ENCODE measurements at places on chromosomes 11 and 22. TPM values are rescaled to one million over a fixed set of nuclear protein-coding genes. Genes with fewer than 3 reads are reported as not detected.

DNA sequence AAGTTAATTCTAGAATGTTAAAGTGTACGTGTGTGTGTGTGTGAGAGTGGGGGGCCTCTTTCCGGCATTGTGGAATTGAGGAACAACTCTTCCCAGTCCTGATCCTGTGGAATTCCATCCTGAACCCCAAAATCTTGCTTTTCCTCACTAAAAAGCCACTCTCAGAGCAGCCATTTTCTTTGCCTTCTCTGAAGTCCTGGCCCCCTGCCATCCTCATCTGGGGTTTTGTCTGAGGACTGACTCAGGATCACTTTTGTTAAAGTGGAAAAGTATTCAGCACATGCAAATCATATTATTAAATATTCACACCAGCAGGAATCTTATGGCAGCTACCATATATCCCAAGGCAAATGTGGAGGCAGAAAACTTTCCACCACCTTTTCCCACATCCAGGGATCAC lies 3.8 kb downstream of the SCN4B start:
- H3K27me3 ChIP-seq: peaks cover 33% of the 10 kb centered on the region
- no peaks in the 10 kb centered on the region for H3K4me1 ChIP-seq
- no peaks in the 10 kb centered on the region for H3K36me3 ChIP-seq
- H3K27ac ChIP-seq: no peak overlapping the region
- H3K4me3 ChIP-seq: no peak overlapping the region

Gene CSF2RB
- polyA plus RNA-seq: not detected

DNA sequence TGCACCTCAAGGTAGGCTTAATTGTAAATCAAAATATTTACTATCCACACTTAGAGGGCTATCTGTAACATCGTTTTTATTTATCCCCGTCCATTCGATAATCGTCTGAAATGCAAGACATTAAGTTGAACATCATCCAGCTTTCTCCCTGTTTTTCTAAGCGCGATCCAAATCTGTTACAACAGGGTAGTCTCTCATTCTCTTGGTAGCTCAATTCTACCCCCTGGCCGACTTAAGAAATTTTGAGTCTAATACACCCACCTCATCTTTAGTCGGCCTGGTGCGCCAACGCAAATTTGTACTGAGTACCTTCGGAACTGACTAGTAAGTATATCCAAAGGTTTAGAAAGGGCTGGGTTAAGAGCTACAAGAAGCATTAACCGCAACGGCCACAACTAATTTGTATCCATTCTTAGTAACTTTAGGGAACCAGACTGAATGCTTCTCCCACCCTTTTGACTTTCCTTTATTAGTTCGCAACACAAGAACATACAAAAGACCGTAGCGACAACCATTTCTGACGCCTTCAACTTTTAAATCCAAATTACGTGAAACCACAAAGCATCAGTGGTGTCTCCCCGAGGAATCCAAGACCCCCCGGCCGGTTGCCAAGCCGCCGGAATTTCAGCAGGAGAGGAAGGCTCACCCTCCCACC lies 1.0 kb upstream of the ZNF143 start:
- DNase-seq: peak; percentile 29
- peak overlapping the region; percentile 84 for H3K4me3 ChIP-seq
- H3K4me1 ChIP-seq: no peaks in the 10 kb centered on the region
- H3K27ac ChIP-seq: peak overlapping the region; percentile 98

DNA sequence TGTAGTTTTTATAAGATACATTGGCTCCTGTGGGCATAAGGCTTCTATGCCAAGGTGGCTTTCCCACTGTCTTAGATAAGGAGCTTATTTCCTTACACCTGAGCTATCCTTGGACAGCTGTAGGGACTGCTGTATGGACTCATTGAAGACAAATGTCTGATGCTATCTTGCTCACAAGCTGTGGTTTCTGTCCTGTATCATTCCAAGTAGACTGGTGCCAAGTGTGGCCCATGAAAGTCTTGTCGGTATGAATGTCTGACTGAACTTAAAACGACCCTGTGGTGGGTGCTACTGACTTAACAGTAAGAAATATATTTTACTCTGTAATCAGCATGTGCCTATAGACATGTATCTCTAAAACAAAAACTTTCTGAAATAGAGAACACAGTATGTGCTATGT lies 45.0 kb downstream of the LARGE2 start:
- peaks cover 48% of the 10 kb centered on the region for H3K36me3 ChIP-seq
- H3K27ac ChIP-seq: no peak overlapping the region
- DNase-seq: no peak
- H3K4me1 ChIP-seq: no peaks in the 10 kb centered on the region

DNA sequence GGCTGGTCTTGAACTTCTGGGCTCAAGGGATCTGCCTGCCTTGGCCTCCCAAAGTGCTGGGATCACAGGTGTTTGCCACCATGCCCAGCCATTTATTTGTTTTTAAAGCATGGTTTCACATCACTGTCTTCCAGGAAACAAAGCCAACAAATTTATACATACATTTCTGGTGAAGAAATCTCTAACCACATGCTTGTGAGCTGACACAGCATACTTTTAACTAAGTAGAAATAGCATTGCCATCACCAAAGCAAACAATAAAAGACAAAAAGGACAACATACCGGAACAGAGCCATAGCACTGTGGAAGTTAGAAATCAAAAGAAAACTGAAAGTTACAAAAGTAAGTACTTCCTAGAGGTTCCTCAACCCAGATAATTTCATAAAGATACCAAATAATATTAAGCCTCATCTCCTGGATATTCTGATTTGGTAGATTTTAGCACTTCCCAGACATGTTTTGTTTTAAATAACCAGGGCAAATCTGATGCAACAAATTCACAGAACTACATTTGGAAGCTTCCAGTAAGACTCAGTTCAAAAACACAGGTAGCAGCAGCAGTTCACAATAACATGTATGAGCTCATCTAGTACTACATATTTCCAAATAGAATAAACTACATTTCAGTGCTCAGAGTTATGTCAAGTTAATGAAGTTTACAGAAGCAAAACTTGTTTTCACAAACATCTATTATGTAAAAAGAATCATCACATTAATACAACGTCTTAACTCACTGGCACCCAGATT lies 70.6 kb downstream of the RRAS2 start:
- no peak overlapping the region for H3K4me3 ChIP-seq
- peaks cover 73% of the 10 kb centered on the region for H3K36me3 ChIP-seq
- peak overlapping the region; percentile 73 for H3K27ac ChIP-seq
- H3K27me3 ChIP-seq: no peaks in the 10 kb centered on the region

GRCh38 chr22:42879371-42880021 lies 22.4 kb upstream of the ARFGAP3 start:
- H3K36me3 ChIP-seq: peaks cover 28% of the 10 kb centered on the region
- H3K27ac ChIP-seq: no peak overlapping the region
- H3K4me1 ChIP-seq: no peaks in the 10 kb centered on the region
- no peaks in the 10 kb centered on the region for H3K27me3 ChIP-seq

All from SK-N-SH (cell line).